8988T (cell line): ENCODE measurements at places on chromosomes 5 and 9.

GRCh38 chr5:89707891-89708290 lies 701.7 kb downstream of the CETN3 start:
- DNase-seq, result no peak

GRCh38 chr9:89885156-89885555 lies 280.3 kb downstream of the GADD45G start:
- no peak for DNase-seq

DNA sequence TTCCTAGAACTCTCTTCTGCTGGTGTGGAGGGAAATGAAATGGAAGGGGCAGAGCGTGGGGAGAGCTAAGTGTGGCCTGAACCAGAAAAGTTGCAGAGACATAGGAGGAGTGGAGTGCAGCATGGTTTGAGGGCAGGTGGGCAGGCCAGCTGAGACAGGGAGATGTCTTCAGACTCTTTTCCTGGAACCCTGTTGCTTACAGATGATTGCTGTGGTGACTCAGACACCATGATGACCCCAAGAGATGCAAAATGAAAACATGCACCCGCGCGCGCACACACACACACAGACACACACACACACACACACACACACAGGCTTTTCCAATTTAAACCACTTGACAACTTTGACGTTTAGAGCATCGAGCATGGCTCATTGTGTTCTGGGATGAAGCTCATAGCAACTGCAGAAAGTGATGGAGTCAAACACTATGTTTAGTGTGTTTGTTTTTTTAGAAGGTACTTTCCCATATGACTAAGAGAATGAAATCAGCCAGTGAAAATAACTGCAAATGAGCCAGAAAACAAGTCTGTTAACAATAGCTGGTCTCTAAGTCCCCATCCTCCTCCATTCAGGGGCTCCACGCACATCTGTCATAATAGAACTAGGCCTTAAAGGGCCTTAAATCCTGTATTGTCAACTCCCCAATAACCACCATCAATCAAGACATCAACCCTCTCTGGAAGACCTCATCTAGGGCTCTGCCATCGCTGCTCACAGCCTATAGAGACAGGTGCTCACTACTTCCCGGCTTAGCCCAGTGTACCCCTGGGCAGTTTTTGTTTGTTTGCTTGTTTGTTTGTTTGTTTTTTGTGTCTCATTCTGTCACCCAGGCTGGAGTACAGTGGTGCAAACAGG lies 9.6 kb downstream of the TMOD1 start:
- no peak for DNase-seq

GRCh38 chr5:134092875-134093274 lies 21.6 kb upstream of the TCF7 start:
- DNase-seq, result no peak

DNA sequence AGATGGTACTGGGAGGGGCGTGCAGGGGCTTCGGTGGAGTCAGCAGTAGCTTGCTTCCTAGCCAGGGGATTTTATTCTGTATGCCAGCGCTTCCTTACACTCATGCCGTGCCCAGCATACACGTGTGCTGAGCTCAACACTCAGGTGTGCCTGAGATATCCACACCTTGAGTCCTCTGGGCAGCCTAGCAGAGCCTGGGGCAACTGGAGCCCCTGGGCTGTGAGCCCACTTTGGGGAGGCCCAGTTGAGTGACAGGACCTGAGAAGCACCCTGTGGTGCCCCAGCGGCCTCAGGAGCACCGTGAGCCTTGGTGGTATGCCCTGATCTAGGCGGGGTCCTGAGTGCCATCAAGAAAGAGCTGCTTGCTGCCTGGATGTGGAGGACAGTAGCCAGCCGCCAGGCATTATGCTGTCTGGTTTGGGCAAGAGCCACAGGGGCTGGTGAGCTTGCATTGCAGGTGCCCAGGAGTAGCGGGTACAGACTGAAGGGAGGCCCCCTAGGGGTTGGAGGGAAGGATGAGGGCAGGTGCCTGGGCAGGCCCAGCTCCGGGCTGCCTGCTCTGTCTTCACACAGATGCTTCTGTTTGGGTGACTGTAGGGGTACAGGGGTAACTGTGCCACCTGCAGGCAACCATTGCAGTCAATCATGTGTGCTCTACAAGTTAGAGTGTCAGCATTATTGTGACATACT lies 42.9 kb downstream of the BNIP1 start:
- DNase-seq, result peak; percentile 63

- peak; percentile 53 for DNase-seq
Measured at GRCh38 chr9:26946753-26947727, at the start of gene PLAA. Gene PLAA (minus strand): TSS chr9:26947242. CDS start chr9:26947045, 197 bp downstream.

GRCh38 chr9:87195306-87195705 lies 248.0 kb upstream of the GAS1 start:
- DNase-seq, result no peak

GRCh38 chr5:123094237-123094918 lies 5.3 kb downstream of the PRDM6 start:
- DNase-seq, result no peak

- DNase-seq, result no peak
Measured at GRCh38 chr5:42422656-42423280, 471 bp upstream of the GHR start.

DNA sequence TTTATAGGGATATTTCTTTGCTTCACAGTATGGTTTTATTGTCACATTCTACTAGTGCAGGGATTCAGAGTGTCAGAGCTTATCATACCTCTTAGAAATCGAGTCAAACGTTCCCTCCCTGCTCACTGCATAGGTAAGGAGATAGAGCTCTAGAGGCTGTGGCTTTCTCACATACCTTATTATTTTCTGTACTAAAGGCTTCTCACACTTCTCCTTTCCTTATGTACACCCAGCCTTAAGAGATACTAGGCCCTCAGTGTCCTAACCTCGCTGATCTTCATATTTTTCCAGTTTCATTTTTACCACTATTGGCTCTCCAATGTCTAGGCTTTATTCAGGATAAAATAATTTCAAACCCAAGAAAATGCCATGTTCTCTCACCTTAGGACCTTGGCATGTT lies 297.3 kb upstream of the RIOK2 start:
- no peak for DNase-seq

DNA sequence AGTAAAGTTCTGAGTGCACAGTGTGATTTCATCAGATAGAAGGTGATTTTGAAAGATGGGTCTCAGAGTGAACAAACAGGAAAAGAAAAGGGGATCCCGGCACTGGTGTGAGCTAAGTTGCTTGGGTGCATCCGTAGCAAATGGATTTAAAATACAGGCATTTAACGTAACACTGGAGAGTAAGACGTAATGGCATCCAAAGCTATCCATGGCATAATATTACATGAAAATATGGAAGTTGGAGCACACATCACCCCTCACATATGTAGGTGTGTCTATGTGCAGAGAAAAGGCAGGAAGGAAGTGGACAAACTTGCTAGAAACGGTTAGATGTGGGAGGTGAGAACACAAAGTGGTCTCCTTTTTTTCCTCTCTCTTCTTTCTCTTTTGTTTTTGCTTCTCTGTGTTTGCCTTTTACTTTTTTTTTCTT lies 38.2 kb upstream of the SEMA4D start:
- no peak for DNase-seq

DNA sequence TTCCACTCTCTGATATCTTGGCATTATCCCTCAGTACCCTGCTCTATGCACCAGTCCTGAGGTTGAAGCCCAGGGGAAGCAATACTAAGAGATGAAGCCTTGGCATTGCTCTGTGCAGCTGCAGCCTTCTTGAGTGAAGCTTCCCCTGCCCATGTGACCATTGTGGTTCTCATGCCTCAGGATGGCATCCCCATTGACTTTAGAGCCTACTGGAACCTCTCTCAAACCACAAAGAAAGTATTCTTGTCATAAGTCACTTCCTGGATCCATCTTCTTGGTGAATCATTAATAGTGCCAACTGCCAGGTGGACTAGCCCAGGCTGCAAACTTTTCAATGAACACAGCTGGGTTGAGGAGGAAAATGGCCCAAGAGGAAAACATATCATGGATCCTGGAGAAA lies 283.9 kb upstream of the RFX3 start:
- no peak for DNase-seq

DNA sequence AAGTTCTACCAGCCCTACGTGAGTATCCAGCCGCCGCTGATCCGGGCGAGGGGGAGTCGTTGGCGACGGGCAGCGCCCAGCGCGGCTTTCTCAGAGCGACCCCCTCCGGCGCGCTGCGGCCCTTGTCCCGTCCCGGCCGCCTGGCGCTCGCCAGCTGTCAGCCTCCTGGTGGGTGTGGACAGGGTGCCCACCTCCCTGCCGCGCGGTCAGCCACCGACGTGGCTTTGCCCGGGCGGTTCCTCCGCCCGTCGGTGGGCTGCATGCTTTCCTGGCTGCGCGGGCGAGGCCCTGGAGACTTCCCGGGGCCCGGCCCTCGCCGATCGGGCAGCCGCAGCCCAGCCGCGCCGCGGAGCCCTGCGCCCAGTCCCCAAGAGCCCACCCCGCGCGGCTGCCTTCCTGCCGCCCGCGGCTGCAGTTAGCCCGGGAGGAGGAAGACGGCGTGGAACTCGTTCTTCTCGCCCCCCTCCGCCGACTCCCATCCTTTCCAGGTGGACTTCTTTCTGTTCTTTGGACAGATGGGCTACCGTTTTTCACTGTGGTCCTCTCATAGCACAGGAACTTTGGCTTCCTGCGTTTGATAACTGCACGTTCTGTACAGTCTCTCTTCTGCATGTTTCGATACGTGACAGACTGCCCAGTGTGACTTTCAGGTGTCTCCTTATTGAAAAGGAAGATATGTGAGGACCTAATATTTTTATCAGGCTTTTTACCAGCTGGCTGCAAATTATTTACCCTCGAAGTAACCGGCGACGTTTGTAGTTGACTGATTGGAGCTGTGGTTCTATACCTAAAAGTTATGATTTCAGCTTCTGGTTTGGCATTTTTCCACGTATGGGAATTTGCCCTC lies 577 bp downstream of the AP3S1 start:
- DNase-seq, result peak; percentile 51

DNA sequence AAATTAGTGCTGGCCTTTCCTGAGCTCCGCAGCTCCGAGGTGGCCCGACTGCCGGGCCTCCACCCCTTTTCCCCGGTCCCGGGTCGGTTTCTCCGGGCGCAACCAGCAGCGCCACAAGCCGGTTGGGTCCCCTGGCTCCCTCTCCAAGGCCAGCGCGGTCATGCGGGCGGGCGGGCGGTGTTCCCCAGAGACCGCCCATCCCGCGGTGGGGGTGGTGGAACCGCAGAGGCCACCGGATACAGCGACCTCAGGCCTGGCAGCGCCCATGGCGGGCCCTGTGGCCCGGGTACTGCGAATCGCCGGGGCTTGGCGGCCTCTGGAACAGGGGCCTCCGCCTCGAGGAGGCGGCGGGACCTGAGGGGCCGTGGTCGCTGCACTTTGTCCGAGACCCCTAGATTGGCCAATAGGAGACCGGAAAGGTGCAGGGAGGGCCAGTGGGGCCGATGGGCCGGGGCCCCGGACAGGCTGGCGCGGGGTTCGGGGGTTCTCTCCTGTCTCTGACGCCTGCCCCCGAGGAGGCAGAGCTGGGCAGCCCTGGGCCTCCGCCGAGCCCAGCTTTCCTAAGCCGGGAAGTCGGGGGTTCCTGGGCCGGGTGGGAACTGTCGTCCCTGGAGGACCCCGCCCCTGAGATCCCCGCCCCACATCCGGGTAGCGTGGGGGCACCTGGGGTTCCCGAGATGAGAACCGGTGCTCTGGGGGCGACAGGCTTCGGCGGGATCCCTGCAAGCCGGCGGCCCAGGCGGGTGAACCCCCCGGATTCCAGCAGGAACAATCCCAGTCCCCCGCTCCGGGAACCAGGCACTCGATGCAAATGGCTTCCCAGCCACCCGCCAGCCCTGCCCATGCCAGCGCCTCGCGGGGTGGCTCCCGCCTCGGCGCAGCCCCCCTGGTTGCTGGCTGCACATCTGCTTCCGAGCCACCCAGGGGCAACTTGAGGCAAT lies 293.9 kb downstream of the ZSWIM6 start:
- DNase-seq, result peak; percentile 55

GRCh38 chr5:54581831-54582548 lies 64.4 kb downstream of the SNX18 start:
- DNase-seq, result no peak

DNA sequence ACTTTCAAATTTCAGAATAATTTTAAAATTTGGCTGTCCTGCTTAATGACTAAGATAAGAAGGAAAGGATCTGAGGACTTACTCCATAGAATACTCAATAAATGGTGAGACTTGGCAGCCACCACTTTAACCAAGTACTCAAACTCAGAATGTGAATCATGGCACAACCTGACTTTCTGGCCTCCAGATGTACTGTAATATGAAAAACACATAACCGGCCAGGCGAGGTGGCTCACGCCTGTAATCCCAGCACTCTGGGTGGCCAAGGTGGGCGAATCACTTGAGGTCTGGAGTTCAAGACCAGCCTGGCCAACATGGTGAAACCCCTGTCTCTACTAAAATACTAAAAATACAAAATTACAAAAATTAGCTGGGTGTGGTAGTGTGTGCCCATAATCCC lies 10.0 kb upstream of the MARCHF6 start:
- no peak for DNase-seq

- DNase-seq, result no peak
Measured at GRCh38 chr5:174111287-174111973, 65.9 kb downstream of the NSG2 start.

DNA sequence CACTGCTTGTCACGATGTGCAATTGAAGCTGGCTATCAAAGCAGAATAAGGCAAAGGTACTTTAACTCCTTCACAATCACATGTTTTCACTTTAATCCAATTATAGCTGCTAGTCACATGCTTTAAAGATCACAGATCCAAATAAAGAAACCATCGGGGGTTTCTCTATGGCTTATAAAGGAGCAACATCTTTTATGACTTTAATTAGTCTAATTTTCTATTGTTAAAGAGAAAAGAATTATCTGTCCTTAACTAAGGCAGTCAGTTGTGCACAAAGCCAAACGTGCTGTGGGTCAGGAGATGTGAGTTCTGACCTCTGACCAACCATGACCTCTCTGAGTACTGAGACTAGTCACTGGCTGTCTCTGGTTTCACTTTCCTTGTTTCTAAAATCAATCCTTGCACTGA lies 561.1 kb downstream of the RAB3C start:
- no peak for DNase-seq

DNA sequence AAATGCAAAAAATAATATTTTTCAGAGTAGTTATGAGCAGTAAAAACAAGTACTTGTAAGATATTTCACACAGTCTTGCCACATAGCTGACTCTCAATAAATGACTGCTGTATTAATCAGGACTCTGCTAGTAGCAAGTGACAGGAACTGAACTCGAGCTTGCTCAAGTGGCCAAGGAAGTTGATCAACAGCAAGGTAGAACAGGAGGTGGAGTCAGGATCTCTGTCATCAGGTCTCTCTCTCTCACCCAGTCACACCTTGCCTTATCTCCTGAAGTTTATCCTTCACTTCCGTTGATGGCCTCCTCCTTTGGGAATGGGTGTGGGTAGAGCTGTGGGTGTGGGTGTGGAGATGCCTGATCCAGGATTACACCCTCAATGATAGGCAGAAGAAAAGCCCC lies 107.0 kb downstream of the GPBP1 start:
- DNase-seq, result no peak
